Cardiac septum (tissue), 1 donor: ENCODE measurements at places on chromosomes 5 and 9. TPM values are rescaled to one million over a fixed set of nuclear protein-coding genes. Genes with fewer than 3 reads are reported as not detected.

The ADAMTS2 gene
- total RNA-seq, result 5.9 TPM

The THBS4 gene
- total RNA-seq, result 464 TPM

The CEP72 gene
- 0.86 TPM for total RNA-seq

The ARHGEF28 gene
- total RNA-seq, result 1.8 TPM

The DNAH5 gene
- 0.35 TPM for total RNA-seq

The CER1 gene
- total RNA-seq, result not detected

DNA sequence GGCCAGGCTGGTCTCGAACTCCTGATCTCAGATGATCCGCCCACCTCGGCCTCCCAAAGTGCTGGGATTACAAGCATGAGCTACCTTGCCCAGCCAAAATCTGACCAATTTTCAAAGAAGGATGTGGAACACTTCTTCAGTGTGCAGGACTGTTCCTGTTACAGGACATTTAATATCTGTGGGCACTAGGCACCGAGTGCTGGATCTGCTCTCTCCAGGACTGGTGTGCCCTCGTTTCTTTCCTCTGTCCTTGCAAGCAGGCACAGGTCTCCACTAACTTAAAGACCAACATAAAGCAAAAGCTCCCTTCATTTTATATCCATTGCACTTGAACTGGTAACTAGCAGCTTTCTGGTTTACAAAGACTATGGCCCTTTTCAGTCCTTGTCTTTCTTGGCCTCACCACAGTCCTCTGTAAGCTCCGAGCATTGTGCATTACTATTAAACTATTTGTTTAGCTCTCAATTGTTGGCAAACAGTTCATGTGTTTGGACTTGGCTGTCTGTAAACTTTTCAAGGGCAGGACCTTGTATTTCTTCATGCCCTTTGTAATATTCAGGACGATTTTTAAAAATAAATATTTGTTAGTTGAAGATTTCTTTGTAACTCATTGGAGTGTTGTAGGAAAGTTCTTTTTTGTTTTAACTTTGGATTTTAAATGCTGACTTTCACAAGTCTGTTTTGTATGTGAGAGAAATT is 37.3 kb downstream of the ARHGEF28 start:
- DNase-seq, result no peak

DNA sequence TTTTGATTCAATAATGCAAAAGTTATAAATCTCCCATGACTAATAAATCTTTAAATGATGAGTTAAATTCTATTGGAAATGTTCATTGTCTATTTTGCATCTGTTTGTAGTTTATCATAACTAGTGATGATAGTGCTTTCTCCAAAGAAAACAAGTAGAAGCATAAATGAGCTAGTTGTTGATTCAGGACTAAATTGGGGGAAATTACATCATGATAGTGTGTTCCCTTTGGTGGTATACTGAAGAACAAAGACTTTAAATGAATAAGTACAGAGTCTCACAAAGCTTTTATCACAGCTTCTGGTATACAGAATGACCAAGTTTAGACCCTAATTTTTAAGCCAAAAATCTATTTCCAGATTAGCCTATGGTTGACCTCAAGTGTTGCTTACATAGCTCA is 173.8 kb downstream of the MCTP1 start:
- DNase-seq, result no peak

GRCh38 chr5:172370648-172371545 is 83.4 kb downstream of the SH3PXD2B start:
- no peak for DNase-seq

DNA sequence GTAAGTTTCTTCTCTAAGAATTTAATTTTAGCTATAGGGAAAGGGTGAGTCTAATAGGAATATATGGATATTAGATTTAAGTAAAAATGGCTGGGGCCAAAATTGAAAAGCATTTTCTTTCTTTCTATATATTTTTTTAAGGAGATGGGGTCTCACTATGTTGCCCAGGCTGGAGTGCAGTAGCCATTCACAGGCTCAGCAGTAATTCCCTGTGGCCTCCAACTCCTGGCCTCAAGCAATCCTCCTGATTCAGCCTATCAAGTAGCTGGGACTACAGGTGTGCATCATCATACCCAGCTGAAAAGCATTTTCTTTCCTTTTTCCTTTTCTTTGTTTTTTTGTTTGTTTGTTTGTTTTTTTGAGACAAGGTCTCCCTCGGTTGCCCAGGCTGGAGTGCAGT is 41.1 kb downstream of the CSNK1A1 start:
- no peak for DNase-seq

- no peak for DNase-seq
Measured at GRCh38 chr9:103281126-103281525, 286.0 kb downstream of the CYLC2 start.

DNA sequence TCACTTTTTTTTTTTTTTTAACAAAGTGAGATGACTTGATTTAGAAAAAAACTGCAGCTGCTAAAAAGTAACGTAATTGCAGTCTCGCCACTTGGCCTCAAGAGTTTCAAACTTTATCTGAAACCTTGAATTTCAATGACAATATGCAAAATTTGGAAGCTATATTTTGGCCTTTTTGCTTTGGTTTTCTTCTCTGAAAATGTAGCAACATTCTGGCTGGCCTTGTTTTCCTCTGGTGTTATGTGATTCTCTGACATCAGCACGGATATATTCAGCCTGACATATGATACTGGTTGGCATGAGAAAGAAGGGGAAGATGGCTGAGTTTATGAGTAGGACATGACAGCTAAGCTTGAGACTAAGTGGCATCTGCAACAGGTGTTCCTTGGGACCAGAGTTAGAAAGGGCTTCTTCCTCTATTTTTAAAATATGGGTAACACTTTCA is 136.5 kb downstream of the MEF2C start:
- no peak for DNase-seq

DNA sequence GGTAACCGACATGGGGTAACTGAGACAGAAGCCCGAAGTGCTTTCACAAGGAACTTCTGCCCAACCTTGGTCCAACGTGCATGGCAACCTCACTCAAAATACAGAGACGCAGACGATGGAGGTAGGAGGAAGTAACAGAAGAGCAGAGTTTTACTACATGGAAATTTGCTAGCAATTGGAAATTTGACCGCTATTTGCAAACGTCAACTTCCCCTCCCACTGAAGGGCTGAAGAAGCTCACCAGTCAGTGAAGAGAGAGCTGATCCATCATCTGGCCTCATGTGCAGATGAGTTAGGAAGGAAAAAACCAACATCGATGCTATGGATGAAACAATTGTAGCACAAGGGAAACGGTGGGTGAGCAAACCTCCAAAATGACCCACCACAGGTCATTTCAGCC is 196.7 kb downstream of the RGS3 start:
- DNase-seq, result no peak

DNA sequence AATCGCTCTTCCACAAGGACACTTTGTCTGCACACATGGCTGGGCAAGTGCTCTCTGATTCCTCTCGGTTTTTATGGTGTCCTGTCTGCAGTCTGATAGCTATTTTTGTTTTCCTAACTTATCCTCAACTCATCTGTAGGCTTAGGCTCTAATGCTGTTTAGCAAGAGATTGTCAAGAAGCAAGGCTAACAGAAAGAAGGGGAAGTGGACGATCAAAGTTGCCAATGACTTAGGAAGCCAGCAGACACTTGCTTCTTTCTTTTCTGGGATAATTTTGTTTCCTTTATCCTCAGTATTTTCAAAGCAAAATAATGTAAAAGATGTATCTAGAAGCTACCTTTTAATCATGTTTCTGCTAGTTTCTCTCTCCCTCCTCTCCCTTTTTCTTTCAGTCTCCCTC is 130.7 kb downstream of the PRKACG start:
- no peak for DNase-seq
